ENCODE measurements at places on chromosomes 4 and X. TPM values are rescaled to one million over a fixed set of nuclear protein-coding genes. Genes with fewer than 3 reads are reported as not detected.

MAGEC1 gene
- total RNA-seq: 0.33 TPM

TRIM61 gene
- total RNA-seq: 0.23 TPM

HPSE gene
- total RNA-seq: 8.8 TPM

KCNIP4 gene
- total RNA-seq: 18.5 TPM

GLRB gene
- total RNA-seq: 9.0 TPM

DNA sequence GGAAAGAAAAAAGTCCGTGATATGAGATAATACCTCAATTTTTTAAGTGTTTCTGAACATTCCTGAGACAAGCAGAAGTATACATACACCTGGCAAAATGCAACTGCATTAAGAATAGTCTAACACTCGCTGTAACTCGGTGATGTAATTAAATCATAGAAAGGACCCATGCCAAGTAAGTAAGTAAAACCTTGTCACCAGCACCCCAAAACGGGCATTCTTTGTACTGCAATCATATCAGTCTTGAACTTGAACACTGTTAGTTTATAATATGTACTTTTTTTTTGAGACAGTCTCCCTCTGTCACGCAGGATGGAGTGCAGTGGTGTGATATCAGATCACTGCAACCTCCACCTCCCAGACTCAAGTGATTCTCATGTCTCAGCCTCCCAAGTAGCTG lies 47.4 kb downstream of the SMIM14 start:
- ATAC-seq: no peak

DNA sequence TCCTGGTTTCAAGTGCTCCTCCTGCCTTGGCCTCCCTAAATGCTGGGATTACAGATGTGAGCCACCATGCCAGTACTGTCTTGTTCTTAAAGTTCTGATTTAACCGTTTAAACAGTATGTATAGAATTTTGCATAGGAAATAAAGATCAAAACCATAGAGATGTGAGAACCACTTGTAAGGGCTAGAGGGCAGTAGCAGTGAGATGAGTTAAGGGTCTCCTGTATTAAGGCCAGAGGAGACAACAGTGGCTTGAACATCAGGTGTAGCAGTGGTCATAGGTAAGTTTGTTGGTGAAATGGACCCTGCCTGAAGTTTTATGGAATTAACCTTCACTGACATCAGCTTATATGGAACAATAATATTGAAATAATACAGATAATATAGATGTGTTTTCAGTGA lies 155.7 kb downstream of the SLC4A4 start:
- ATAC-seq: no peak

Measured in motor neuron (in vitro differentiated cells).